ENCODE measurements at places on chromosomes 5 and 9.

GRCh38 chr5:3736926-3737325 lies 141.3 kb downstream of the IRX1 start:
- no peak for DNase-seq

GRCh38 chr5:154475591-154476353 lies 2.3 kb downstream of the HAND1 start:
- no peak for DNase-seq

GRCh38 chr5:131481569-131481968 lies 153.5 kb downstream of the RAPGEF6 start:
- no peak for DNase-seq

DNA sequence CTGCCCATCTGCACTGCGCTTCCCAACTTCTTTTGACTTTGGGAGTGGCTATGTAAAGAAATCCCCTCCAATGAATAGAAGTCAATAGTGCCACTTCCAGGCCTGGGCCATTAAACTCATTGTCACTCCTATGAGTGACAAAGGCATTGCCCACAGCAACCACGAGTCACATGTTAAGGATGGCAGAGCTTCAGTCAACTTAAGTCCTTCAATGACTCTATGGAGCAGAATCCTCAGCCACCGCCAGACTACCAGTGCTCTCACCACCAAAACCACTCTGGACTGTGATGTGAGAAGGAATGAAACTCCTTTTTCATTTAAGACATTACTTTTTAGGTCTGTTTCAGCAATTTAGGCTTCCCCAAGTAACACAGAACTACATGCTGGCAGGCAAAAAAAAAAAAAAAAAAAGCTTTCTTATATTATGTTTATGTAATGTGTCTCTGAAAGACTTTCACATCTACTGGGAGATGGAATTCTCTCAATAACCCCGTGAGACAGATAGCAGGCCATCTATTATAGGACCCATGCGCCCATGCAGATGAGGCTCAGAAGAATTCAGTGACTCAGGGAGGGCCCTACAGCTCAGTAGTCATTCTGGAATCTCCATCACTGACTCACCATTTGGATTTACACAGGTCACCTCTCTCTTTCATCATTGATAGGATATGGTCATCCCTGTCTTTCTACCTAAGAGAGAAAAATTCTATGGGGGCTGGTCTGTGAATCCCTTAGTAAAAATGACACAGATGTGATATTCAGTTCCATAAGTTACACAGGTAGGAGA lies 180.5 kb downstream of the CEMIP2 start:
- no peak for DNase-seq

- DNase-seq, result no peak
Measured at GRCh38 chr5:2014058-2014610, 131.4 kb upstream of the IRX4 start.

DNA sequence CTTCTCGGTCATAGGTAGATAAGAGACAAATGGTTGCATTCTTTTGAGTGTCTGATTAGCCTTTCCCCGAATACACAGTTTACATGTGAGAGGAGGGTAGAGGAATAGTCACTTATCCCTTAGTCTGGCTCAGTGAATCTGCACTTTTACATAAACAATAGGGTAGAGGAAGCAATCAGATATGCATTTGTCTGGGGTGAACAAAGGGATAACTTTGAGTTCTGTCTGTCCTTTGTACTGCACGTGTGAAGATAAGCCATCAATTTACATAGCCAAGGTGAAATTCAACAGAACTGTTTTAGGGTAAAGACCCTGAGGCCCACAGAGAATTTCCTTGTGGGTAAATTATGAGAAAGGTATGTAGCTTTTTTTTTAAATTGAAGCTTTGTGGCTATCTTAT lies 10.1 kb upstream of the IGFBPL1 start:
- no peak for DNase-seq

DNA sequence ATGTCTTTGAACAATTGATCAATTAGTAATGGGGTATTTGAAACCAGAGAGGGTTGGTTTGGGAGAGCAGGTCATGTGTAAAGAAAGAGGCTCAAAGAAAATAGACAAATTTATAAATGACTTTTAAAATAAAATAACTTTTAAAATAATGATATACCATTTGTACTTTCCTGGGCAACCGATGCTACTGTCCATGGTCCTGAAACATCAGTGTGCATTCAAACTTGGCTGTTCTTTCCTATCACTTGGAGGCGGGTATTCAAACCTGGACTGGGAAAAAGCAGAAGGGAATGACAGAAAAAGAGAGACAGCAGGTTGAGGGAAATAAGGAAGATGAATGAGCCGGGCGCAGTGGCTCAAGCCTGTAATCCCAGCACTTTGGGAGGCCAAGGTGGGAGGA lies 1446.4 kb upstream of the WWC1 start:
- DNase-seq, result no peak

GRCh38 chr5:134267366-134268018 lies 41.6 kb upstream of the PPP2CA start:
- no peak for DNase-seq

DNA sequence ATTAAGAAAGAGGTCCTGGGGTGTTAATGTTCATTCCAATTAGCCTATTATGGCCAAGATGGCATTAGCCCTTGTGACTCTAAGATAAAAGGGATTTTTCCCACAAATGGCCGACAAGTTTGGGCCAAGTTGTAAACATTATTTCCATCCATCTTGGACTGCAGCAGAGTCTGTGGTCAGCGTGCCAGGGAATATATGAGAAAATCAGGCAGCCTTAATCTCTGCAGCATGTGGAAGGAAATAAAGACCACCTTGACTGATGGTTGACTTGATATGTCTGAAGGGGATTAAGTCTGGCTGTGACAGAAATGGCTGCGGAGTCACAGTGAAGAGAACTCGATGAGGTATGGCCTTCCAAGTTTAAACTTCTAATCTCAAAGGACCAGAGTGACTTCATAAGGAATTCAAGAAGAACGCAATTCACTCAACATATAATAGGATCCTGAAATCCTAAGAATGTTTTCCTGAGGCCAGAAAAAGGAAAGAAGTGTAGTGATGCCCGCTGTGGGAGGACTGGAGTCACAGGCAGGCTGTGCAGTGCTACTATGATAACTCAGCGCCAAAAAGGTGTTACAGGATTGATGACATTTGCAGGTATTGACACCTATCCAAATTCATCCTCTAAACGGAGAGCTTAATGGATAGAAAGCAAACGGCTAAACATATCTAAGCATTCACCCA lies 287.1 kb downstream of the SEC61B start:
- DNase-seq, result no peak

GRCh38 chr5:102823441-102823874 lies 68.4 kb downstream of the PAM start:
- no peak for DNase-seq

- no peak for DNase-seq
Measured at GRCh38 chr5:138824924-138825863, 49.9 kb downstream of the LRRTM2 start.

DNA sequence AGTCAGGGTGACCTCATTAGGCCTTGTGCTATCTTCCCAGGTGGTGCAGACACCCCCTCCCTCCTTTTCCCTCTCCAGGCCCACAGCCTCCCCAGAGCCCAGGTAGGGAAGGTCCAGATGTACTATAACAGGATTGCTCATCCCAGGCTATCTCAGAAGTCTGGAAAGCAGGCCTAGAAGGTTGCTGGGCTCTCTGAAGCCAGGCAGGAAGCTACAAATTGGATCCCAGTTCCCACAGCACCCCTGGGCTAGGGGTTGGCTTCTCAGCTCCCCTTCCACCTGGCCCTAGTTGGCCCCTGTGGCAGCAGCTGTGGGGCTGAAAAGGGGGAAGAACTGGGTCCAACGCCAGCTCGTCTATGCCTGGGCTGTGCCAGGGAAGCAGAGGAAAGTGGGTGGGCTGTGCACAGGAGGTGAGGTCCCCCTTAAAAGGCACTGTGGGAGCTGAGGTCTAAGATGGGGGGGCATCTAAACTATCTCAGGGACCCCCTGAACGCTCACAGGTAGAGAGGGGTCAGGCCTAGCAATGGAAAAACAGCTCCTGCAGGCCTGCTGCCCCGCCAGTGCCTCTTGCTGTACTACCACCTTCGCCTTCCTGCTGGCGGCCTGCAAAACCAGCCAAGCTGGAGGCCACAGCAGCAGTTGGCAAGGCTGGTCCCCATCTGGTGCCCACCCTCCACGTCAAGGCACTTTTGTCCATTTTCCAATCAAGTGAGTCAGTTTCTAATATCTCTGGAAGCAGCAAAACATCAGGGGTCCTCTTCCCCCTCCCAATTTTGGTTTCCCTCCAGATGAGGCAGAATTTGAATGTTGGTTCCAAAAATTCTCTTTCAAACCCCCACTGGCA lies 13.3 kb upstream of the PSMD5 start:
- DNase-seq, result no peak

DNA sequence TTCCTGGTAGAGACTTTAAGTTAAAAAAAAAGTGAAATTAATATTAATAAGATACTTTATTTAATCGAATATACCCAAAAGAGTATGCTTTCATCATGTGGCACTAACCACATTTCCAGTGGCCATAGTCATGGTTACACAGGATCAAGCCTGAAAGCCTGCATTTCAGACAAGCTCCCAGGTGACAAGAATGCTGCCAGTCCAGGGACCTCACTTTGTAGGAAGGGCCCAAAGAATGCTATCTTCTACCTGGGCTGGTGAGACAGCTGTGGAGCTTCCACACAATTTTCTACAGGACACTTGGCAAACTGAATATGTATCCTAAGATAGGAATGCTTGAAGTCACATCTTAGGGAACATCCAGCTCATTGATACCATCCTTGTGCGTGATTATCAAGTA lies 203.8 kb downstream of the AUH start:
- no peak for DNase-seq

DNA sequence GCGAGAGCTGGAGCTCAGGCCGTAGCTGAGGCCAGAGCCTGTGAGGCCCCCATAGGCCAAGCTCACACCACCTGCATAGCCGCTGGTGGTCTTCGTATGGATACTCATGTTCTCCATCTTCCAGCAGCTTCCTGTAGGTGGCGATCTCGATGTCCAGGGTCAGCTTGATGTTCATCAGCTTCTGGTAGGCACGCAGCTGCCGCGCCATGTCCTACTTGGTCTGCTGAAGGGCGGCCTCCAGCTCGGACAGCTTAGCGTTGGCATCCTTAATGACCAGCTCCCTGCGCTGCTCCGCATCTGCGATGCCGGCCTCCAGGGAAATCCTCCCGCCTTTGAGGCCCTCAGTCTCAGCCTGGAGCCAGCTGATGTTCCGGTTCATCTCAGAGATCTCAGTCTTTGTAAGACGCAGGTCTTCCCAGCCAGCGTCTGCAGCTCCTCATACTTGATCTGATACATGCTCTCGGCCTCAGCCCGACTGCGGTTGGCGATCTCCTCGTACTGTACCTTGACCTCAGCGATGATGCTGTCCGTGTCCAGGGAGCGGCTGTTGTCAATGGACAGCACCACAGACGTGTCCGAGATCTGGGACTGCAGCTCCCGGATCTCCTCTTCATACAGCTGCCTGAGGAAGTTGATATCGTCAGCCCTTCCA lies 172.1 kb downstream of the PPP2R2B start:
- no peak for DNase-seq

DNA sequence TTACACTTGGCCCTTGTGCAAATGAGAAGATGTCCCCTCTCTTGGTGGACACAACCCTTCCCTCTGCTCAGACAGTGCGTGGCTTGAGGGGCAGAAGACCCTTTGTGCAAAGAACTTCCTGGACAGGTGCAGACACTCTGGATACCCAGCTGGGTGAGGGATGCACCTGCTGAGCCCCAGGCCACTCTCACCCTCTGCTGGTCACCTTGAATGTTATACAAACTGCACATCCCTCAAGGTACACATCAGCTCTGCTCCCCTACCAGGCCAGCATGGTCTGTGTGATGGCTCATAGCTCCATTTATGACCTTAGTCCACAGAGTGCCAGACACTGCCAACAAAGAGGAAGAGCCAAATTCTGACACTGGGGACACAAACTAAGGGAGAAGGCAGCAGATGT lies 3.1 kb upstream of the DIRAS2 start:
- no peak for DNase-seq

DNA sequence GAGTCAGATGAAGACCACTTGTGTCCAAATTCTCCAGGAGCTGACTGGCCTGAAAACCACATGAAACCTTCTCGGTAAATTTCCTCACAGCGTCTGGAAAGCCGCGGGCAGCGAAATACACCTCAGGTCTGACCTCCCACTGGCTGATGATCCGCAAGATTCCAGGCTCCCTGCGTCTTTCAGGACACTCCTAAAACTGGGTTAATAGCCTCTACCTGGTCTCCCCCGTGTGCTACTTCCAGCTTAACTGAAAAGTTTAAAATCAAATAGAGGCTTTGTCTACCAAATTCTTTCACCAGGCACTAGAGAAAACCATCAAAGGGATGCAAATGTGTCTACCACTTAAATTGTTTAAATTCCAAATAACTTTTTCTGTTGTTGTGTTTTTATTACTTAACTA lies 312.6 kb downstream of the DRD1 start:
- no peak for DNase-seq

- no peak for DNase-seq
Measured at GRCh38 chr9:27404661-27405060, 107.7 kb upstream of the EQTN start.

DNA sequence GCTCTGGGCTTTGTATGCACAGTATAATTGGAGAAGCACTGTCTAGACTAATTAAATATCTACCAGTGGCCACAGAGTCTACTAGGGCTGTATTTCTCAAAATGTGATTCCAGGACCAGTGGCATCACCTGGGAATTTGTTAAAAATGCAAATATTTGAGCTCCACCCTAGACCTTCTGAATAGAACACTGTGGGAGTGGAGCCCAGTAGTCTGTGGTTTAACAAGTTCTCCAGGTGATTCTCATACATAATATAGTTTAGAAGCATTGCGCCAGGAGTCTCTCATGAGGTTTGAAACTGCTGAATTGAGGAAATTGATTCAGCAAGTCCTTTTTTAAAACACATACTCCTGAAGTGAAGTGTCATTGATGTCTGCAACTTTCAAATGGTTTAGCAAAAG lies 74.7 kb downstream of the FCHO2 start:
- no peak for DNase-seq

DNA sequence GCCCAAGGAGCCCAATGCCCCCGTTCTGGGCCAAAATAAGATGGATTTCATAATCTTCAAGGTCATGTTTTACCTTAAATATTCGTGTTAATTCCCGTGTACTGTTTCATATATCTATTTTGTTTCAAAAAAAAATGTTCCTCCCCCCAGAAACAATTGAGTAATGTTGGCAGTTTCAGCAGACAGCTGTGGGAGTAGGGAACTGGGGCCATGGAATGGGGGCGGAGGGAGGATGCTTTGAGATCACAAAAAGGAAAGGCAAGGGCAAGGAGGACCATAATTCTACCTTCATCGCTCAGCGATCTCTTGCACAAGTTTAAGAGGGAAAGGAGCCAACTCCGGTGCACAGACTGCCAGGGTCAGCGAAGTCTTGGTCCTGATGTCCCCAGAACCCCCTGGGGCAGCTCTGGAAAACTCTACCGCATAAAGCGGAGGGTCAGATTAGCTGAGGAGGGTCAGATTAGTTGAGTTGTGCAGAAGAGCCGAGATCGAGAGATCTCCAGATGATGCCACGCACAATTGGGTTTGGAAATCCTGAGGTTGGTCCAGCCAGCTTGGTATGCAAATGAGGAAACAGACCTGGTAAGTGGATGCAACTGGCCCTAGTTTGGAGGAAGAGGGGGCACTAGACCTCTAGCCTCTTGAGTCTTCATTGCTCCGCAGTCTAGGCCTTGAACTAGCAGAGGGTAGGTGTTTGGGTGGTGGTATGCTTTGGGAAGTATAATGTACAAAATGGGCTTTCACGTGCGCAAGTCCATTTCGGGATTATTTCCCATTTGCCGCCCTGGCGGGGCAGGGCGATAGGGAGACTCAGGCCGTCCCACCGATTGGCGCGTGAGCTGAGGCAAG lies 24.0 kb downstream of the CDKN2A start:
- no peak for DNase-seq

GRCh38 chr5:71743155-71743554 lies 24.1 kb downstream of the CARTPT start:
- no peak for DNase-seq

Measured in activated T-cell treated with anti-CD3 and anti-CD28 coated beads, Interleukin-2, amount 50 U/mL, for 4 hours (primary cell).